ENCODE measurements at places on chromosomes 2 and 18. TPM values are rescaled to one million over a fixed set of nuclear protein-coding genes. Genes with fewer than 3 reads are reported as not detected.

CABLES1 gene
- total RNA-seq: 6.1 TPM

- DNase-seq: no peak
These were observed 17.4 kb downstream of the COPS7B start for GRCh38 chr2:231803501-231804138.

GRCh38 chr2:148907085-148907785 lies 32.2 kb downstream of the KIF5C start:
- no peak for DNase-seq

CNOT11 gene
- 67.2 TPM for total RNA-seq

- no peak for DNase-seq
These were observed 56.6 kb downstream of the EPG5 start for GRCh38 chr18:45910405-45911023.

- no peak for DNase-seq
These were observed 131.9 kb downstream of the MEIS1 start for GRCh38 chr2:66566726-66567399.
